ENCODE measurements at places on chromosomes 6 and 20.

GRCh38 chr6:122580737-122581136 is 29.5 kb upstream of the PKIB start:
- peak; percentile 9 for DNase-seq

GRCh38 chr20:59723607-59724456 is 119.5 kb downstream of the PHACTR3 start:
- DNase-seq = peak; percentile 1

- no peak for DNase-seq
Measured at GRCh38 chr20:8951164-8951563, 117.7 kb upstream of the PLCB4 start.

GRCh38 chr20:57395111-57395966 is 4.1 kb downstream of the RBM38 start:
- DNase-seq = peak; percentile 60

DNA sequence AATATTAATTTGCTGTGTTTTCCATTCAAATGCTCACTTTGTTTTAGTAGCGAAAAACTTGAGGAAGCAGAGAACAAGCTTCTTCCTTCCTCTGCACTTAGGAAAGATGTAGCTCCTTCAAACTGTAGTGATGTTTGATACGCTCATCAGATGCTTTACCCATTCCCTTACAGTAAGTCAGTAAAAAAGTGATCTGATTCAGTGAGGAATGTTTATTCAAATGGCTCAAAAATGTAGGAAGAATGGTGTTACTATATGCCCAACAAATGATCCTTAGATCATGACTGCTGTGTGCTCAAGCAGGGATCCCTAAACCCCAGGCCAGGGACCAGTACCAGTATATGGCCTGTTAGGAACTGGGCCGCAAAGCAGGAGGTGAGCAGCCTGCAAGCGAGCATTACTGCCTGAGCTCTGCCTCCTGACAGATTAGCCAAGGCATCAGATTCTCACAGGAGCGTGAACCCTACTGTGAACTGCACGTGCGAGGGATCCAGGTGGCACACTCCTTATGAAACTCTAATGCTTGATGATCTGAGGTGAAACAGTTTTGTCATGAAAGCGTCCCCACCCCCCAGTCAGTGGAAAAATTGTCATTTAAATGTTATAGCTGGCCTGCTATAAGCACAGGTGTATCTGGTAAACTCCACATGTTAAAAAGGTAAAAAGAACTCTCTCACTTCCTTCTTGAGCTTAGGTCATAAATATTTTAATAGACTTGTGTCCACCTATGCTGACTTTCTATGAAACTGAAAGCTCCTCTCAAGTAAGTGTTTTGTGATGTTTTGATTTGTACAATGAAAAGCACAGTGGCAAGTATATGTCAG is 187.2 kb downstream of the FOXC1 start:
- DNase-seq = no peak

DNA sequence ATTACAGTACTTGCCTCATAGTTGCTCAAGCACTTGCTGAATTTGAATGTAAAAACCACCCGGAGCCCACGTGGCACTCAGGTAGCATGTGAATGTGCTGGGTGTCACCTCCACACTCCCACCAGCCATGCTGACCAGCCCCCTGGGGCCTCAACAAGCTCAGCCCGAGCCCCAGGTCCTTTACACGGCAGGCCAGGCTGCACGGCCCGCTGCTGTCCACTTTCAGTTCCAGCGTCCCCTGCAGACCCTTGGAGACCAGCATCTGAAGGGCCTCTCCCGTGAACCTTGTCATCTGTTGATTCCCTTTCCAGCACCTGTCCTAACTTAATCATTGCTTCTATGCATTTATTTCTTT is 33.3 kb upstream of the ZBP1 start:
- DNase-seq = no peak

- no peak for DNase-seq
Measured at GRCh38 chr20:60687213-60687612, 564.8 kb upstream of the CDH4 start.

GRCh38 chr20:44579313-44580081 is 2.9 kb upstream of the PKIG start:
- no peak for DNase-seq

GRCh38 chr6:34386316-34387137 is 5.9 kb downstream of the NUDT3 start:
- peak; percentile 95 for DNase-seq

DNA sequence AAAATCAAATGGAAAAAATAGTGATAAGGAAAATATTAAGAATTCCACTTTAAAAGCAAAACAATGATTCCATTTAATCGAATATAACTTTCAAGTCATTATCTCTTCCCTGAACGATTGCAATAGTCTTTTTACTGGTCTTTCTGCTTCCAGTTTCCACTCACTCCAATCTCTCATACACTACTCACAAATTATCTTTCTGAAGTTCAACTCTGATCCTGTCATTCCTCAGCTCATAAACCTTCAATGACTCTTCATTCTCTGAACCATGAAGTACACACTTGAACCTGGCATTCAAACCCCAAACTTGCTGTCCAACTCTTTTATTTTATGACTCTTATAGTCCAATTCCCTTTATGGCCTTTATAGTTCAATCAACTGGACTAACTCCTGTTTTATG is 304.1 kb upstream of the TCF21 start:
- DNase-seq = no peak

DNA sequence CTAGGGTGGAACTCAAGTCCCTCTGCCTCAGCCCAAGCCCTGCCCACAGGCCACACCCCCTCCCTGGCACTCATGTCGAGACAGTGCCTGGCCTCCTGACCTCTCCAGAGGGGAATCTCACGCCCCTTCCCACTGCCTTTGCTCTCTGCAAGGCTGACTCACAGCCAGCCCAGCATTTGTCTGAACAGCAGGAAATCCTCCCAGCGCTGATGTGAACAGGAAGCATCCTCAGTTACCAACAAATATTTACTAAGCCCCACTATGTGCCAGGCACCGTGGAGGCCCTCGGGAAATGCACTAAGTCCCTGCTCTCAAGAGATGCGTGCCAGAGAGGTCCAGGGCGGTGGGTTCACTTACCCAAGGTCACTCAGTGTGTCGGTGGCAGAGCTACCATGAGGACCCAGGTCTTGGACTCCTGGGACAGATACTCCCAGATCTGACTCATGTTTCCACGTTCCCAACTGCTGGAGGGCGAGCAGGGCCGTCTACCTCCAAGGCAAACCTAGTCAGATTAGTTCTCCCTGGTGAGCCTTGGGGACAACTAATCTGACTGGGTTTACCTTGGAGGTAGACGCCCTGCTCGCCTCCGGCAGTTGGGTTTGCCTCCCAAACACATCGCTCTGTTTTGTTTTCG is 7.8 kb downstream of the ADA start:
- DNase-seq = peak; percentile 90

- DNase-seq = no peak
Measured at GRCh38 chr6:30397697-30398096, 52.7 kb downstream of the RPP21 start.

GRCh38 chr20:42790111-42790510 is 399.6 kb downstream of the PTPRT start:
- DNase-seq = no peak

GRCh38 chr6:39243809-39244208 is 14.5 kb upstream of the KCNK5 start:
- DNase-seq = no peak

- DNase-seq = peak; percentile 17
Measured at GRCh38 chr6:29941471-29941870, 861 bp upstream of the HLA-A start.

DNA sequence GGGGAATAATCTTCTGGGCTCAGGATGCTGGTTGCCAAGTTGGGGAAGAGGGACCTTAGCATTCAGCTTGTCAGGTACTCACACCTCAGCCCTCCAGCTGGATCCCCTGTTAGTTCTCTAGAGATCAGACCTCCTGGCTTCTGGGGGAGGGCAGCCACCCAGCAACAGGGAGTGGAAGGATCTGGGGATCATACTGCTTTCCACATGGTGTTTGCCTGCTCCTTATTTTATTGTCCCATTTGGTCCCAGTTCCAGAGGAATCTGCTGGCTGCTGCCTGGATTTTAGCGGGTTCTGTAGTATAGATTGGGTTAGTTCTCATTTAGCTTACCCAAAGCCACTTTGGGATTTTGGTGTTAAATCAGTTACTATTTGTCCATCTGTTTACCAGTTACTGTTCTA is 29.3 kb downstream of the KAT14 start:
- no peak for DNase-seq

GRCh38 chr20:55782912-55783253 is 222.4 kb downstream of the CBLN4 start:
- DNase-seq = no peak

DNA sequence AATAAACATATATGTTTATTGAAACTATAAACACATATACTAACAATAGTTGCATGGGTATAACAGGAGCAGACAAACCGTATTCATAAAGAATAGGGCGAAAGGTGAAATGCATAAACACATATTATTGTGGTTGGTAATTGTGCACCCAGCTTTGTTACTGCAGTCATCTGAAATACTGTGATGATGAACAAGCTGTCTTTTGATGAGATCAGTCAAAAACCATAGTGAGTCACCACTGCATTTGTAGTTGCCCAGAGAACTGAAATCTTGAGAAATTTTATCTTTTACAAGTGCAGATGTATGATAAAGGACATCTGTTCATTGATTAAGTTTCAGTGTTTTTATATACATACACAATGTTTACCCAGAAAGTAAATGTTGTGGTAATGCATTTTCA is 133.7 kb downstream of the MYO6 start:
- peak; percentile 89 for DNase-seq

DNA sequence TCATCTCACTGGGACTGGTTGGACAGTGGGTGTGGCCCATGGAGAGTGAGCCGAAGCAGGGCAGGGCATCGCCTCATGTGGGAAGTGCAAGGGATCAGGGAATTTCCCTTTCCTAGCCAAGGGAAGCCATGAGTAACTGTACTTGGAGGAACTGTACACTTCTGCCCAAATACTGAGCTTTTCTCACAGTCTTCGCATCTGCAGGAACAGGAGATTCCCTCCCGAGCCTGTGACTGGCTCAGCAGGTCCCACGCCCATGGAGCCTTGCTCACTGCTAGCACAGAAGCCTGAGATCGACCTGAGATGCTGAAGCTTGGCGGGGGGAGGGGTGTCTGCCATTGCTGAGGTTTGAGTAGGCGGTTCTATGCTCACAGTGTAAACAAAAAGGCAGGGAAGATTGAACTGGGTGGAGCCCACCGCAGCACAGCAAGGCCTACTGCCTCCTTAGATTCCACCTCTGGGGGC is 10.4 kb upstream of the CALHM5 start:
- peak; percentile 14 for DNase-seq

DNA sequence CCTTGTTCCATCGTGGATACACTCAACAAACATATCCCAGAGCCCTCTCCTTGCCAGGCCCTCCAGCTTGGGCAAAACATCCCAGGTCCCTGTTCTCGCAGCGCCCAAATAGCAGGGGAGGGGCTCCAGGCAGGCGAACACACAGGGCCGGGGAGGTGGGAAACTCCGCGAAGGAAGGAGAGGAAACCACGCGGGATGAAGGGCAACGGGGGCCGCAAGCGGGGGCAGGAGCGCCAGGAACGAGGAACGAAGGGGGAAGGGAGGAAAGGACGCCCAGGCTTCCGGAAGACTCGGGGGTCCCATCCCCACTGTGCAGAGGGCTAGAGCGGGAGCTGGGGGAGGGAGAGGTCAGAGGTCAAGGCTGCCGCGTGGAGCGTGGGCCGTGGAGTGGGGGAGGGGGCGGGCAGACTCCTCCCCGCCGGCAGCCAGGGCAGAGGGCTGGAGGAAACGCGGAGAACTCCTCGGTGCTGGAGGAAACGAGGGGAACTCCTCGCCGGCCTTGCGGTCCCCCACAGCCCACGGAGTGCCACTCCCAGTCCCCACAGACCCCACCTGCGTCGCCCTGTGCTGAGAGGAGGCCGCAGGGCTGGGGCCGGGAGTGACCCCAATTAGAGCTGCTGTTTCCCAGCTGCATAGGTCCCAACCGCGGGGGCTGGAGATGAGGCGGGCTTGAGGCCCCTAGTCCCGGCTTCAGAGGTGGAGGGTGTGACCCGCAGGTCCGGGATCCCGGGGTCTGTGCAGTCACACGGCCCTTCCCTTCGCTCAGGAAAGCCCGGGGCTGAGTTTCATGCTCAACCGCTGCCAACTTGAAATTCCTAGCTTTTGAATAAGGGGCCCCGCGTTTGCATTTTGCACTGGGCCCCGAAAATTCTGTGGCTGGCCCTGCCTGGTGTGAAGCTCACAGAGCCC is 1.2 kb upstream of the RBM38 start:
- DNase-seq = no peak

DNA sequence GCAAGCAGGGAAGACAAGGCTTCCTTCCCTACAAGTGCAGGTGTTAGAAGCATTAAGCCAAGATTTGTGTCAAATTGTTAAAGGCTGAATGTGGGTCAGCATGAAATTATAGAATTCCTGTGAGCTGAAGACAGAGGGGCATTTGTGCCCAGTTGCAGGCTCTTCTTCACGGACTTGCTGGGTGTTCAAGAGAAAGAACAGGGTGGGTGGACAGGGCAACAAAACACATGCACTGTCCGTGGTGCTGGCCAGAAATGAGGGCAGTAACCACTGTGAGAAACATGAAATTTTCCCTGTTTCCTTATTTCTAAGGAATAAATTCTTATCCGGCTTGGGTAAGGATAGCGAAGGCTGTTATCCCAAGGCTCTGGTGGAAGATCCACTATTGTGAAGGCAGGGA is 579.5 kb upstream of the HTR1E start:
- no peak for DNase-seq

DNA sequence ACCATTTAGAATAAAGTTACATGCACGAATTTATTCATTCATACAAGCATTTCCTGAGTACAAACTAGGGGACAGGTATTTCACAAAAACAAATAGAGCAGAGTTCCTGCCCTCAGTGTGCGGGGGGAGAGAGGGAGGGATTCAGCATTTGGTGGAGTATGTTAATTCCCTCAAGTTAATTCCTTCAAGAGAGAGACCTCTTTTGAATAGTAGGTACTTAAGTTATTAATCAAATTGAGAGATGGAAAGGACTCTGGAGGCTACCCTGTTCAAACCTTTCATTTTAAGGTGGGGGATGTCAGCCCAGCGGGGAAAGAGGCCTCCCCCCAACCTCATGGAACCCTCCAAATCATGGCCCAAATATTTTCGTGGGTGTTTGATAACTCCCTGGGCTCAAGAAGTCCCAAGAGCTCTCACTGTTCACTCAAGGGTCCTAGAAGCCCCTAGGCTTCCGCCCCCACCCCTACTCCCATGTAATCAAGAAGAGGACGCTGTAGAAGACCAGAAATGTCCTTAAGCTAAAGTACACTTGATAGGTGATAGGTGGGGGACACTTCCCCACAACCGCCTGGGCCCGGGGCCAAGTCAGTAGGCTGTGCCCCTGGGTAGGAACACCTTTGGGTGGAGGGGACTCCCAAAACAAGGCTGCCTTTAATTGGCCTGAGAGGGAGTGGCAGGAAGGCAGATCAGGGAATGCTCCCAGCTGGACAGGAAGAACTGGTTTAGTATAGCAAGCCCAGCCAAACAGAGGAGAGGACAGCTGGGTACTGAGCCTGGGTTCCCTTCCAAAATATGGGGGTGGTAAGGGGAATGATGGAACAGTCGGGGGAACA is 2.9 kb downstream of the SDC4 start:
- no peak for DNase-seq

- no peak for DNase-seq
Measured at GRCh38 chr20:10561302-10561701, 112.5 kb downstream of the JAG1 start.

- DNase-seq = peak; percentile 41
Measured at GRCh38 chr6:13767121-13767808, 47.1 kb downstream of the MCUR1 start.
